ENCODE measurements at places on chromosomes 11 and 22.

DNA sequence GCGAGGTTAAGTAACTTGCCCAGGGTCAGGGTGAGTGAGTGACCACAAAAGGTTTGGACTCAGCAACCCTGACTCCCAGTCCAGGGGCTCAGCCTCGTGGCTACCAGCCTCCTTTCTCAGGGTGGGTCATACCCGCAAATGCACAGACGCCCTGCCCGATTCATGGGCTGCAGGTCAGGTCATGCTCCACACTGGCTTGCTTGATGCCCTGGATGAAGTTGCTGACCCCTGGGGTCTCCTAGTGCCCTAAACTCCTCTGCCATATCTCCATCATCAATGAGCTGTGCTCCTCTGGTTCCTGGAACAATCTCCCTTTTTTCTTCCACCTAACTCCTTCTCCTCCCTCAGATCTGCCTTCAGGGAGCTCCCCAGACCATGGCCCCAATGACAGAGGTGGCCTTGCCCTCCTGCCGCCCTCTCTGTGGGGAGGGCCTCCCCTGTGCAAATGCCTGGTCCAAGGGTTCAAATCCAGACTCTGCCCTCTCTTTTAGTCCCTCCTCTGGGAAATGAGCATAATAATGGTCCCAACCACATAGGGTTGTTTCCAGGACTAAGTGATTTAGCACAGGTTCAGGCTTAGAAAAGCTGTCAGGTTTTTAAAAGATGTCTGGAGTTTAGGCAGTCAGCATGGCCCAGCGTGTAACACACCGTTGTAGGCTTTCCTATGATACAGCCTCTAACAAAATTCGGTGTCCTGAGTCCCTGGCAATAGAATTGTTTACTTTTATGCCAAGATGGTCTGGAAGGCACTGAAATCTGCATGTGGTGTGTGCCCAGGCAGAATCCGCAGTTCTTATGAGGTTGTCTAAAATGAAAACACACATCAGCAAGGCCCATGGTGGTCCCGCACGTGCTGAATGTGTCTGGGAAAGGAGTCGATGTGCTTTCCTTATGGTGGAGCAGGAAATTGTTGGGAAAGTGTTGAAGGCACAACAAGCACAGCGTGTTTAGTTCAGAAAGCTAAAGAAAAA lies 63.6 kb downstream of the CD82 start:
- H3K4me3 ChIP-seq, result no peak overlapping the region
- H3K4me1 ChIP-seq, result peaks cover 33% of the 10 kb centered on the region
- DNase-seq, result no peak
- H3K27ac ChIP-seq, result no peak overlapping the region

GRCh38 chr11:58654908-58655296 lies 32.4 kb downstream of the CNTF start:
- no peak overlapping the region for H3K4me3 ChIP-seq
- H3K4me1 ChIP-seq, result no peaks in the 10 kb centered on the region
- H3K27ac ChIP-seq, result no peak overlapping the region
- DNase-seq, result no peak

DNA sequence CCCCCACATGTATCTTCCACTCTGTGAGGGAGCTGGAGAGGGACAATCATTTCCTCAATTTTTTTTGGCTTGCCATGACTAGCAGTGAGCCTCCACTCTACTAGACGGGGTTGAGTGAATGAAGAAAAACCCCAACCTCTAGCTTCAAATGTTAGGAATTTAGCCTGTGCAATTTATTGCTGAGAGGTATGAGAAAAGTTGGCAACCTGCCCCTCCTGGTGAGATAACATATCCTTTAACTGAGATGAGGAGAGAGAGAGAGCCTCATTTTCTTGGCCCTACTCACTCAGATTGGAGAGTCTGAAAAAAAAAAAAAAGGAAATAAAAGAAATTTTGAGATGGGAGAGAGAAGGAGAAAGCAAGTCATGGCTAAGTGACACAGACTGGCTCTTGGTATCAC lies 218.2 kb upstream of the CARD18 start:
- peak; percentile 41 for DNase-seq
- H3K27ac ChIP-seq, result peak overlapping the region; percentile 76
- peaks cover 23% of the 10 kb centered on the region for H3K4me1 ChIP-seq

DNA sequence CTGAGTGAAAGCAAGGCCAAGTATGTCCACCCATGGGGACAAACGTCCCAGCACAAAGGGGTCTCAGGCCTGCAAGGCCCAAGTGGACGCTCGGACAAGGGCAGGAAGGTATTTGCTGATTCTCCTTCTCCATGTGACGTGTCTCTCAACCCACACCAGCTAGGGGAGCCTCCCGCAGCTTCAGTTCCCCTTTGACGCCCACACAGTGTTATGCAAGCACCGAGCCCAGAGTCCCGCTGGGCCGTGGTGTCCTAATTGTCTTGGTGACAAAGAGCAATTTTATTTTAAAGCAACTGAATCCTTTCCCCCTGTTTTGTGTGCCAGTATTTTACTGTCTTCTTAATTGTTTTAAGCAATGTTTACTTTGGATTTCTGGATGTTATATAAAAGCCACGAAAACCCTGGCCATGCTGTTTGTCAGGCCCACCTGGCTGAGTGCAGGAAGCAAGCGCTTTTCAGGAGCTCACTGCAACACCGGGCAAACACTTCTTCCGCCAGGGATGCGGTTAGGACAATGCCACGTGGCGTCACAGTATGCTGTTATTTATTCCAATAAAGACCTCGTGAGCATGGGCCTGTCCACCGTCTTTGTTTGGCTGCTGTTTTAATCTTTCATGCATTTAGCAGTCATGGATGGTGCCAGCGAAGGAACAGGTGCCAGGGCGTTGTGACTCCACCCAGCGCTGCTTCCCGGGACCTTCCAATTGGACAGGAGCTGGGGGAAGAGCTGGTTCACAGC lies 8.2 kb upstream of the PARVG start:
- H3K36me3 ChIP-seq, result no peaks in the 10 kb centered on the region
- no peak for DNase-seq
- no peak overlapping the region for H3K4me3 ChIP-seq
- H3K4me1 ChIP-seq, result peaks cover 2% of the 10 kb centered on the region

GRCh38 chr22:47169801-47170140 lies 407.3 kb downstream of the TBC1D22A start:
- no peaks in the 10 kb centered on the region for H3K27me3 ChIP-seq
- H3K27ac ChIP-seq, result no peak overlapping the region
- no peak overlapping the region for H3K4me3 ChIP-seq
- DNase-seq, result no peak

GRCh38 chr11:42239188-42239587 lies 779.7 kb upstream of the LRRC4C start:
- H3K4me1 ChIP-seq, result no peaks in the 10 kb centered on the region
- no peak overlapping the region for H3K27ac ChIP-seq
- no peak overlapping the region for H3K4me3 ChIP-seq
- no peak for DNase-seq
- H3K36me3 ChIP-seq, result no peaks in the 10 kb centered on the region

- no peak overlapping the region for H3K27ac ChIP-seq
- H3K4me3 ChIP-seq, result no peak overlapping the region
- H3K36me3 ChIP-seq, result no peaks in the 10 kb centered on the region
- H3K4me1 ChIP-seq, result peaks cover 2% of the 10 kb centered on the region
- H3K27me3 ChIP-seq, result no peaks in the 10 kb centered on the region
Measured at GRCh38 chr11:106745941-106746340, 272.3 kb downstream of the GUCY1A2 start.

DNA sequence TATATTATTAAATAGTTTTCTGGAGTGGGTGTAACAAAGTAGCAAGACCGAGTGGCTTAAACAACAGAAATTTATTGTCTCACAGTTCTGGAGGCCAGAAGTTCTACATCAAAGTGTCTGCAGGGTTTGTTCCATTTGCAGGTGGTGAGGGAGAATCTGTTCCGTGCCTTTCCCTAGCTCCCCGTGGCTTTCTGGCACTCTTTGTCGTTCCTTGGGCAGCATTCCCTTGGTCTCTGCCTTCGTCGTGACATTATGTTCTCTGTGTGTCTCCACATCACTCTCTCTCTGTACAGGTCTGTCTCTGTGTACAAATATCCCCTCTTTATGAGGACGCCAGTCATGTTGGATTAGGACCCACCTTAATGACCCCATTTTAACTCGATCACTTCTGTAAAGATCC lies 38.2 kb downstream of the LDLRAD3 start:
- peaks cover 1% of the 10 kb centered on the region for H3K4me1 ChIP-seq
- no peaks in the 10 kb centered on the region for H3K27me3 ChIP-seq
- H3K27ac ChIP-seq, result no peak overlapping the region
- no peak overlapping the region for H3K4me3 ChIP-seq

Measured in mesothelial cell of epicardium (in vitro differentiated cells).